ENCODE measurements at places on chromosomes 1 and 21.
A peak's percentile ranks its signal among the peaks of the same experiment; 100 is the strongest.

- DNase-seq = no peak
These were observed 9.3 kb downstream of the SLC35A3 start for GRCh38 chr1:99979091-99979490.

DNA sequence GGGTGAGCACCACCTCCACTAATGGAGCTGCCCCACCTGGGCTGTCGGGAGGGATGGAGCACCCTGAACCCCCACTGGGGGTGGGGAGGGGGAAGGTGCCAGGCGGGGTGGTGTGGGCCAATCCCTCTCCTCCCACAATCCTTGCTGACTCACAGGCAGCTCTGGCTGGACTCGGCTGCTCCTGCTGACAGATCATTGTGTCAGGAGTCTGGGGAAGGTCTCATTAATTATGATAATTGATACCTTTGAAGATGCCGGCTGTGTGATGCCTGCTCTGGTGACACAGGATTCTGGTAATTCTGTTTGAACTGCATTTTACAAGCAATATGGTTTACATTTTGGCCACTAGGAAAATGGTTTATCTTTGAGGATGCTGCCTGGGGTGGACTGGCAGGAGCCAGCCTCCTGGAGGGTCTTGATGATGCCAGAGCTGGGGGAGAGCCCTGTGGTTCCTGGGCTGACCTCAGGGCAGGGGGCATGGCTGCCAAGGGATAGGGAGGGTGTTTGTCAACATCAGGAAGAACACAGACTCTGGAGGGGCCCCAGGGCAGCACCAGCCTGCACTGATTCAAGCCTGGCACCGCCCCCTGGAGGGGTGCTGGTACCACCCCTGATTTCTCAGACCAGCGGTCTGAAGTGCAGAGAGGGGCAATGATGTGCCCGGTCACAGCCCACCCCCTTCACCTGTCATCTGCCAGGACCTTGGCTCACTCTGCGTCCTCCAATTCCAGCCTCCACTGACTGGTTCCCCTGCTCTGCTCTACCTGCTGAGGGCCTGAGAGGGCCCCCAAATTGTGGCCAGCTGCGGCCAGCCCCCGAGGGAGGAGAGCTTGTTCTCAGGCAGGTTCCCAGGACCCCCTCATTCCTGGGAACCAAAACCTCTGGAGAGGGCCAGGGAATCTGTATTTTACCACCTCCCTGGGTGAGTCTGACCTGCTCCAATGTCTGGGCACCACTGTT lies 338.8 kb downstream of the MATN1 start:
- no peak for DNase-seq

GRCh38 chr1:50522691-50523342 lies 99.6 kb upstream of the DMRTA2 start:
- no peak for DNase-seq

DNA sequence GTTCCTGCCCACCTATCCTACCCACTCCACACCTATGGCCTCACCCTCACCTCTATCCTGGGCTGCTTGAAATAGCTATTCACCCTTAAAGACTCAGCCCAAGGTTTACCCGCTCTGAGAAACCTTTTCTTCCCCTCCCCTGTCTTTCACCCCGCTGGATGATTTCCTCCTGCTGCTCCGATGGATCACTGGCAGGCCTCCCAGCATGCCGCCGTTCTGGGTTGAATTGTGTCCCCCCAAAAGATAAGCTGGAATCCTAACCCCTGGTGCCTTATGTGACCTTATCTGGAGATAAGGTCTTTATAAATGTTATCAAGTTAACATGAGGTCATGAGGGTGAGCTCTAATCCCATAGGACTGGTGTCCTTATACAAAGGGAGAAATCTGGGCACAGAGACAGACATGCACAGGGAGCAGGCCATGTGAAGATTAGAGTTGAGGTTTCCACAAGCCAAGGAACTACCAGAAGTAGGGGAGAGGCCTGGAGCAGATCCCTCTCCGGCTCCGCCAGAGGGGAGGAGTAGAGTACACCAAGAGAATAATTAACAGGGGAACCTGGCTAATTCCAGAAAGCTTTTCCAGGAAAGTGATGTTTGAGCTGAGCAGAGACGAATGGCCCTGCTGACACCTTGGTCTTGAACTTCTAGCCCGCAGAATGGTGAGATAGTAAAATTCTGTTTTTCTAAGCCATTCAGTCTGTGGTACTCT lies 110.0 kb upstream of the SERBP1 start:
- DNase-seq = no peak

GRCh38 chr21:26914557-26914956 lies 52.3 kb downstream of the ADAMTS5 start:
- DNase-seq = no peak

GRCh38 chr1:43466403-43466802 lies 12.7 kb upstream of the HYI start:
- DNase-seq = no peak

- no peak for DNase-seq
These were observed 124.3 kb downstream of the ATG4C start for GRCh38 chr1:62908168-62908695.

GRCh38 chr1:67735206-67735605 lies 50.2 kb downstream of the GADD45A start:
- no peak for DNase-seq

DNA sequence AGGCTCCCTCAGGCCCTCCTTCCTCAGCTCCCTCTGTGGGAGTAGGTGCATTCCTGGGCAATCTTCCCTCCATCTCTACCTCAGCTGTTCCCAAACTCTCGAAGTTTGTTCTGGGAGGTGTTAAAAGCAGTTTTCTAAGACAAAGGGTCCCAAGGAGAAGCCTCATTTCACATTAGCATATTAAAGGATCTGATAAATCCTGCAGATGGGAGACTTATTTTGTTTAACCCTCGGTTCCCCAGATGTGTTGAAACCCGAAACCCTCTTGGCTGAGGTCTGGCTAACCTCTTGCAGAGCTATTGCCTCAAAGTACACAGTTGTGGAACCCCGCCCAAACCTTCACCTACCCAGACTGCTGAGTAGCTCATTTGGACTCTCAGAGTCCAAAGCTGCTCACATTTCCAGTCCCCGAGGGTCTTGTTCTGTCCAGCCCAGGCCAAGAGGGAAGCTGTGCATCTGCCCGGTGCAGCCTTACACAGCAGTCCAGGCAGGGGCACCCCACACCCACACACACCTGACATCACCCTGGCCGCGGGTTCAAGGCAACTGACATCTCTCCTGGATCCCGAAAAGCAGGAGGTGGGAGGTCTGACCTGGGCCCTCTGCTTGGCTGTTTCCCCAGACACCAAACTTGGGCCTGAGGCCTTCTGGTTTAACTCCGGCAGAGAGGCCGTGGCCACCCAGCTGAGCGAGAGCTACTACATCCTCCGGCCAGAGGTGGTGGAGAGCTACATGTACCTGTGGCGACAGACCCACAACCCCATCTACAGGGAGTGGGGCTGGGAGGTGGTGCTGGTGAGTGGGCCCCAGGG lies 19.5 kb upstream of the SELENON start:
- DNase-seq = no peak

GRCh38 chr1:246797597-246797996 lies 73.4 kb downstream of the SCCPDH start:
- no peak for DNase-seq

DNA sequence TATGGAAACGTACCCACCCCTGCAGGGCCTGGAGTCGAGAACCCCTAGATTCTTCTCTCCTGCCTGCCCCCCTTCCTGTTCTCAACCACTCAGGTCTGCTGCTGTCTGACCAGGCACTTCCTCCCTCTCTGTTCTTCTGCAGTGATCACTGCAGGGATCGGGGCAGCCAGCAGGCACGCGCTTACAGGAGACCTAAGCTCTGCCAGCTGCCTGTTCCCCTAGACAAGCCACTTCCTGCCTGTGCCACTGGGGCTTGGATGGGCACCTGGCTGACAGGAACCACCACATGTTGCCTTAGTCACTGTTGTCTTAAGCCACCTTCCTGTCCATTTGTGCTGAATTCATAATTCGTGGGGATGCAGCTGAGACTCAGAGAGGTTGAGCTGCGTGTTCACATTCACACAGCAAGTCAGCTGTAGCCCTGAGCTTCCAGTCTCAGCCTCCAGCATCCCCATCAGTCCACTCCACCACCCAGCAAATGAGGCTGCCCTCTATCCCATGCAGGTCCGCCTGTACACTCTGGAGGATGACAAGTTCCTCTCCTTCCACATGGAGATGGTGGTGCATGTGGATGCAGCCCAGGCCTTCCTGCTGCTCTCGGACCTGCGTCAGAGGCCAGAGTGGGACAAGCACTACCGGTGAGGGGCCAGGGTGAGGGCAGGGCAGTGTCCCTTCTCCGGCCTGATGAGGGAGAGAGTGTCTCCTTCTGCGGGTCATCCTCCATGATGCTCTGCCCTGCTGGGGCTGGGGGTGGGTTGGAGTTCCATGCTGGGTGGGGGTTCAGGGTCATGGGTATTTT lies 18.6 kb downstream of the FAM151A start:
- no peak for DNase-seq

GRCh38 chr1:86542631-86543030 lies 4.2 kb upstream of the CLCA4 start:
- no peak for DNase-seq

DNA sequence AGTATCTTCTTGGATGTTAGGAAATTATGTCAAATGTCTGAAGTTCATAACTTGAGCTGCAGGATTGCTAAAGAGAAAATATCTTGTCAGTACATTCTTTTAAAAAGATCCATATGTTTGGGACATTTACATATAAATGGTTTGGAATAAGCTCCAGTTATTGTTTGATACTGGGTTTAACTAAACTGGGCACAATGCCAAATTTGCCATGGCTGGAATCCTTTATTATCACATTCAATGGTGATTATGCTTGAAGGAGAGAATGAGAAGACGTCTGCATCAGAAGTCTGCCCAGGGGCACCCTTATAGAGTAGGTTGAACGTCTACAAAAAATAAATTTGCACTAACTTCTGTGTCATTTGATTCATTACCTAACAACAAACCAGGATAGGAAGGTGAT lies 652.5 kb downstream of the AMY1C start:
- DNase-seq = no peak

DNA sequence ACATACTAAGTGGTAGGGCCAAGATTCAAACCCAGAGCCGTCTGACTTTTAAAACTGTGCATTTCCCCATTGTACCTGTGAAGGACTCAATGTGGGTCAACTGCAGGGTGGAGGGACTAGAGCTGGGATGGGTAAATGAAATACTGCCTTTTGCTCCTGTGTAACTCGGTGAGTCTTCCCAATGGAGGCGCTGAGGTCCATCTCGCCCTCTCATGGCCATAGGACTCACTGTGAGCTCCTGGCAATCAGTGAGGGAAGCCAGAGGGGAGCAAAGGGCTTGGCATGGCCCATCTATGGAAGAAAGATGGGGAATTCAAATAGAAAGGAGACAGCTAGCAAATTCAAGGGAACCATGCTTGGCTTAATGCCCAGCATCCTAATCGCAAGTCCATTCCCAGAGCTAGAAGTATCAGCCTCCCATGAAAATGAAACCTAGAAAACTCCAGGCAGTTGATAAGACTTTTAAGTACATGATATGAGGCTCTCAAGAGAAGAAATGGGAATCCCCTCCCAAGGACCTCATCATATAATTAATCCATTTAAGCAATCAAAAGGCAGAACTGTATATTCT lies 25.4 kb upstream of the CGN start:
- DNase-seq = no peak

- no peak for DNase-seq
These were observed 20.3 kb upstream of the MPZL1 start for GRCh38 chr1:167701510-167701909.

DNA sequence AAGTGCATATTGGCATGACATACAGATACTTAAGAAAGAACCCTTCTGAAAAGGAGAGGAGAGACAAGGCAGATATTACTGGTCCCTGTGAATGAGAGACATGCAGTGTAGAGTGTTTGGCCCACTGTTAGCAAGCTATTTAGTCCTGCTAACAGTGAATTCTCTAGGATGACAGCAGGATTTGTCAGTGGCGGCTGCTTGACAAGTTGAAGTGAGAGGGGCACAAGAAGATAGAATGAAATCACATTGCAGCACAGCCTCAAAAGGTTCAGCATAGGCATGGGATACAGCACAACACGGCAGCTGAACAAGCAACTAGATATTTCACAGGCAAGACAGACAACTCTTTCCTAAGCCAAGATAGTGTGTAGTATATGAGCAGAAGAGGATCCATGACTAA lies 407.9 kb downstream of the PLA2G4A start:
- no peak for DNase-seq

- no peak for DNase-seq
These were observed 97.3 kb downstream of the RAVER2 start for GRCh38 chr1:64842224-64842623.

DNA sequence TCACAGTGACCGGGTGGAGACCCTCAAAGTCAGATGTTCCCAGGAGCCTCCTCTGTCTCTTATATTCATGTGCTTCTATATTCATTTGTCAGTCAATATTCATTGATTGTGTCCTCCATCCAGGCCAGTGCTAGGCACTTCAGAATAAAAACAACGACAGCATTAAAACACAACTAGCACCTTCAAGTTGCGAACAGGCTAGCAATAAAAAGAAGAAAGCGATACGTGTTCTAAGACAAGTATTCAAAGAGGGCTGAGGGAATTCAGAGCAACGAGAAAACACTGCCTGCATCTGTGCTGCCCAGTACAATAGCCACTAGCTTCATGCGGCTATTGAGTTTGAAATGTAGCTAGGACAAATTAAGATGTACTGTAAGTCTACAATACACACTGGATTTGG lies 138.0 kb downstream of the PLXNA2 start:
- DNase-seq = no peak

DNA sequence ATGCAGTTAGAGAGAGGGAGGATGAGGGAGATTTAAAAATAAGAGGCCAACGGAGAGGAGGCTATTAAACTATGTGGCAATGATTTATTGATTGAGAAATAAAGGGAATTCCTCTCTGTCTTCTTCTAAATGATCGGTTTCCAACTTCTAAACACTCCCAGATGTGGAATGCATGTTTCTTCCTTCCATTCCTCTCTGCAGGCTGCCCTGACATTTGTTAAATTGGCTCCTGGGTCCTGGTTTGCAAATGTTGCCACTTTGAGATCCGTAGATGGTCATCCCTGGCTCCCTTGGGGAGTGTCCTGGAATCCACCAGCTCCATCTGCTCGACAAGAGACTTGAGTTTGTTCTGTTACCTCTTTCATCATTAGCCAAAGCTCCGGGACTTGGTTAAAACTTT lies 10.3 kb upstream of the C1orf198 start:
- no peak for DNase-seq

GRCh38 chr1:94962409-94963265 lies 35.7 kb upstream of the CNN3 start:
- DNase-seq = peak; percentile 1

GRCh38 chr1:175978926-175979325 lies 228.2 kb downstream of the COP1 start:
- DNase-seq = no peak

- DNase-seq = peak; percentile 31
These were observed 126.0 kb downstream of the NR5A2 start for GRCh38 chr1:200153277-200154055.

DNA sequence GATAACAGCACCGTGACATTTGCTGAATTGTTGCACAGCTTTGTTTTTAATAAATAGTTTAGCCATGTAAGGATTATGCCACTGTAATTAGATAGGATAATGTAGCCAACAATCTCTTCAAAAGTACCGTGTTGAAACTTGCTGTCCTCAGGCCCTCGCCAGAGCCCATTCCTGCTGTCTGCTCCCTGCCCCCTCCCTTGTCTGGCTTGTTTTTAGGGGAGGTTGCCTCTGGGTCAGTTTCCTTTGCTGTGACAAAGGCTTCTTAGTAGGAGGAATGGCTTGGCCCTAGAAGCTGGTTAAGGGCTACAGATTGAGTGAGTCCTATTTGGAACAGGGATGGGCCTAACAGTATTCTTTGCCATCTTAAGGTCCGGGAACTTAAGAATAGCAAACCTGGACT lies 107.9 kb downstream of the LMO4 start:
- no peak for DNase-seq

GRCh38 chr1:89739013-89739843 lies 81.6 kb upstream of the LRRC8D start:
- peak; percentile 60 for DNase-seq
